ENCODE measurements at places on chromosomes 2 and 18. TPM values are rescaled to one million over a fixed set of nuclear protein-coding genes. Genes with fewer than 3 reads are reported as not detected.

CPS1 gene
- total RNA-seq: 4.3 TPM

MBP gene
- 5.5 TPM for total RNA-seq

MERTK gene
- total RNA-seq: 35.0 TPM

PROM2 gene
- total RNA-seq: 0.57 TPM

SAG gene
- not detected for total RNA-seq

REG3G gene
- total RNA-seq: not detected

CYP27A1 gene
- 9.1 TPM for total RNA-seq

REEP1 gene
- 0.98 TPM for total RNA-seq

GAL3ST2 gene
- total RNA-seq: not detected

DNAH6 gene
- total RNA-seq: under 0.01 TPM

REG1B gene
- total RNA-seq: not detected

Data from vein endothelial cell (primary cell).